ENCODE measurements at places on chromosomes 7 and 10.

GRCh38 chr10:7281429-7281828 lies 129.4 kb downstream of the SFMBT2 start:
- no peak for DNase-seq

DNA sequence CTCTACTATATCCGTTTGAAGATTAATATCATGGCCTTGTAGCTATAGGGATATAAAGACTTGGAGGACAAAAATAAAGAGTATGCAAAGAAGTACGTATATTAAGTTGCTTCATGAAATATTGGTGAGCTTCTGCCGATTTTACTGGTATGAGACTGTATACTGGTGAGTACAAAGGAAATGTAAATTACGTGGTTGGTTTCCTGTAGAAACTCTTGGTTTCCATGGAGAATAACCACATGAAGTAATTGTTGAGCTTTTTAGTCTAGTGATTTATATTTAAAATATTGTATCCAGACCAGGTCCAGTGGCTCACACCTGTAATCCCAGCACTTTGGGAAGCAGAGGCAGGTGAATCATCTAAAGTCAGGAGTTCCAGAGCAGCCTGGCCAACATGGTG lies 32.2 kb upstream of the GLI3 start:
- DNase-seq, result no peak

DNA sequence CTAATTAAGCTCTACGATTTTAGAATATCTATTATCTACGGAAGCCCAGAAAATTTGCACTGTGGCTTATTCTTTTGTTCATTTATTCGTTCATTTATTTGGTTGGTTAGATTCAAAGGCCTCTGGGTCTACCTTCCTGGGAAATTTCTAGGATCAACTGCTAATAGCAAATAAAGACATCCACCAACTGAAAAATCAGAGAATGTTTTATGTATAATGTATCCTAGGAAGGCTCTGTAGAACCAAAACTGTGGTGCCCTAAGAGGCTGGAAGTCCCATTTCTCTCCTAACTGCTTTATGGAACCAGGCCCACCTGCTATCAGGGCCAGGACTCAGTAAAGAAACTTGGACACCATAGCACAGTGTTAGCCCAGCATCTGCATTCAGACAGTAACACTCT lies 923.4 kb upstream of the AUTS2 start:
- no peak for DNase-seq

GRCh38 chr7:79050603-79051002 lies 402.9 kb downstream of the MAGI2 start:
- DNase-seq, result no peak

- DNase-seq, result no peak
These were observed 9.3 kb downstream of the OSBPL3 start for GRCh38 chr7:24970676-24971075.

DNA sequence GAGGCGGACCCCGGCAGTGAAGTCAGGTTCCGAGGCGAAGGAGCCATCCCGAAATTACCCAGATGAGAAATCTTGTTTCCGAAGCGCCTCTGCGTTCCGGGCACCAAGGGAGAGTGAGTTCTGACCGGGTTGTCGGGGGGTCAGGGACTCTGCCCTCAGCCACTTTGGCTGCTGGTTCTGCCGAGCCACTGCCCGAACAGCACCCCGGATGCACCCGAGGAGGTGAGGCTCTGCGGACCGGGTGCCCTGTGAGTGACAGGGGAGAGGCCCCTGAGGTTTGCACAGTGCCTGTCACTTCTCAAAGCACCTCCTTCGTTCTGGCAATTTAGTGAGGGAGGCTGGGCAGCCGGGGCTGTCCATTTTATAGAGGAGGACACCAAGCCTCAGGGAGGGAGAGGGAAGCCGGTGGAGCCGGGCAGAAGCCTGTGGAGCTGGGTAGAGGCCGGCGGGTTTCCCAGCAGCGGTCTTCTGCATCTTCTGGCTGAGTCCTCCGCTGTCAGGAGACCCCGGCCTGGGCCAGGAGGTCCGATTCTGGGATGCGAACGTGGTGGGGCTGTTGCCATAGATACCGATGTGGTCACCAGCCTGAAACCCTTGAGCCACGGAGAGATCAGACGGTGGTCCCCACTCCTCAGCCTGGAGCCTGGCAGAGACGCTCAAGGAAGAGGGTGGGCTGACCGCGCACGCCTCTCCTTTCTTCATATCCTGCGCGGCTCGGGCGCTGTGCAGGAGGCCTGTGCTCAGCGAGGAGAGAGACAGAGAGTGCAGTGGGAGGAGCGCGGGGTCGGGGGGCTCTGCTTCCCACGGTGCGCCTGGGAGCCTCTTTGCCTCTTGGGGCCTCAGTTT lies 18.9 kb upstream of the SHH start:
- DNase-seq, result no peak

DNA sequence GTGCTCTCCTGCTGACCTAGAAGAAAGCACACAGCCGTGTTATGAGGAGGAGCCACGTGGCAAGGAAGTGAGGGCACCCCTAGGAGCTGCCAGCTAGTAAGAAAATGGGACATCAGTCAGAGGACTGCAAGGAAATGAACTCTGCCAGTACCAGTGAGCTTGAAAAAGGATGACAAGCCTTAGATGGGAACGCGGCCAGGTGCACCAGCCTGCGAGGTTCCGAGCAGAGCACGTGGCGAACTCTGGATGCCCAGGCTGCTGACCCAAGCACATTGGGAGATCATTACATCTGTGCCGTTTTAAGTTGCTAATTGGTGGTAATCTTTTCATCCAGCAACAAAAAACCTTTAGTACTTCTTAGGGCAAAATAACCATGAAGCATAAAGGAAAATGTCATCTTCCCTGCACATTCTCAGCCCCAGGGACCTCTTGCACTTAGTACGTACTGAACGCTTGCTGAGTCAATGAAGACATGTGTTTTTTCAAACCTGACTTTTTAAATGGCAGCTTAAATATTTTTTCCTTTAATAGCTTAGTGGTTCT lies 69.4 kb downstream of the AMZ1 start:
- no peak for DNase-seq

GRCh38 chr7:80210400-80210799 lies 75.8 kb downstream of the GNAI1 start:
- no peak for DNase-seq

DNA sequence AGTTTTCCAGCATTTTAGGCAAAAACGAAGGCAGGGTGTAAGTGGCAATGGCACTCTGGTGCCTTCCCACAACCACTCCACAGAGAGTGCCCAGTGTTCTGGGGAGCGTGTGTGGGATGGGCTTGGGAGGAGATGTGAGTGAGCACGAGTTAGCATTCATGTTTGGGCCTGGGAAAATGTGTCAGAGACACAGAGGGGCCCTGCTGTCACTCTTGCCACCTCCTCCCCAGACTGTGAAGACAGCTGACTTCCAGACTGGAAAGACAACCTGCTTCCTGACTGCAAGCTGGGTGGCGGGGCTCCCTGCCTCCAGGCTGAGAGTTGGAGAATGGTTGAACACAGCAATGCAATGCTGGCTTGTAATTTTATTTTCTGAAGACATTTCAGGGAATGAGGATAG lies 454.5 kb upstream of the ZMIZ1 start:
- DNase-seq, result no peak

- DNase-seq, result no peak
These were observed 84.1 kb upstream of the DLX6 start for GRCh38 chr7:96921231-96921630.

DNA sequence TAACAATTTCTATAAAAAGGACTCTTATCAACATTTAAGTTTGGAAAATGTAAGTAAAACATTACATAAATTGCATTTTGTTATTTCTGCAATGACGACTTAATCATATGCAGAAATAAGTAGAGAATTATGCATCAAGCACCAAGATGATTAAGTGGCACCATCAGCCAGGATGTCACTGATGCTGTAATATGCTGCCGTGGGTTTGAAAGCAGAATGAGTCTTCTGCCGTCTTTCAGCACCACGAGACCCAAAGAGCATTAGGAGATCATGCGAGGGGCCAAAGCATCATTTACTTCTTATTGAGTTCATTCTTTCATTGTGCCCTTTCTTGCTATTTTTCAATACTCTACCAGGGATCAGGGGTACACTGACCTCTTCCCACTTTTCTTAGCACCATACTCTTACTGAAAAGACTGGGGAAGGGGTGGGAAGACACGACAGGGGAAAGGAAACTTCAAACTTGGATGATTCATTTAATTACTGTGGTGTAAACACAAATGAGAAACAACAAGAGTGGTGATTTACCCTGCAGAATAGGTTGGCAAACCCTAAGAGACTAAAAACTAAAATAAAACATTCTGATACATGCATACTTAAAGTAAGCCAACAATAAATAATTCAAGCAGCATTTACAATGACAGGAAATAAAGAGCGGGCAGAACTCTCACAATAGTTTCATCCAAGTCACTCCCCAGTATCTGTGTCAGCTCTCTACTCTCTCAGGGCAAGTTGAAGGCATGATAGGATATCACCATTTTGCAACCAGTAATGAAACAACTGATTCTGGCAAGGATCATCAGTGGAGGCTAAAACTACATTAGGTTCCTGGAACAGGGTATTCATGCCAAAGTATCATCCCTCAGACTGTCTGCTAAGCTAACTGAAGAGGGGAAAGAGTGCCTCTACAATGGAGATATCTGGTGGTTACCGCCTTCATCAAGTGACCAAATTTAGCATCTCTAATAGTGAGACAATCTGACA lies 70.8 kb downstream of the CUL2 start:
- DNase-seq, result no peak

DNA sequence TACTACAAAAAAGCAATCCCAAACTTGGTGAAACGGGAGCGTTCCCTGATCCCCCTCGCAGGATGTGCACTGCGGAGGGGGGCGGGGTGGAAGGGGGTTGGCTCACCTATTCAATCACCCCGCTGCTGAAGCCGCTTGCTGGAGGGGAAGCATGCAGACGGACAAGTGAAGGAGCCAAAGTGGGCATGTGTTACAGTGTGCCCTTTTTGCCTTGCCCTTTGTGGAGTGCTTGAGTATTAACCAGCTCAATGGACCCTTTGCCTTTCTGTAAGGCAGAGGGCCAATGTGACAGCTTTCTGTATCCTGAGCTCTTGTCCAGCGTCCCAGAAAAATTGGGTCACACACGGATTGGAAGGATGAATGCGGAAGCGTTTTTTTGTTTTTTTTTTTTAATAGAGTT lies 348.9 kb upstream of the NPSR1 start:
- no peak for DNase-seq

- no peak for DNase-seq
These were observed 80.5 kb downstream of the FAM13C start for GRCh38 chr10:59281861-59282260.

GRCh38 chr7:44060091-44060947 lies 5.0 kb downstream of the PGAM2 start:
- DNase-seq, result peak; percentile 11

GRCh38 chr7:22039670-22040069 lies 94.0 kb upstream of the CDCA7L start:
- no peak for DNase-seq

DNA sequence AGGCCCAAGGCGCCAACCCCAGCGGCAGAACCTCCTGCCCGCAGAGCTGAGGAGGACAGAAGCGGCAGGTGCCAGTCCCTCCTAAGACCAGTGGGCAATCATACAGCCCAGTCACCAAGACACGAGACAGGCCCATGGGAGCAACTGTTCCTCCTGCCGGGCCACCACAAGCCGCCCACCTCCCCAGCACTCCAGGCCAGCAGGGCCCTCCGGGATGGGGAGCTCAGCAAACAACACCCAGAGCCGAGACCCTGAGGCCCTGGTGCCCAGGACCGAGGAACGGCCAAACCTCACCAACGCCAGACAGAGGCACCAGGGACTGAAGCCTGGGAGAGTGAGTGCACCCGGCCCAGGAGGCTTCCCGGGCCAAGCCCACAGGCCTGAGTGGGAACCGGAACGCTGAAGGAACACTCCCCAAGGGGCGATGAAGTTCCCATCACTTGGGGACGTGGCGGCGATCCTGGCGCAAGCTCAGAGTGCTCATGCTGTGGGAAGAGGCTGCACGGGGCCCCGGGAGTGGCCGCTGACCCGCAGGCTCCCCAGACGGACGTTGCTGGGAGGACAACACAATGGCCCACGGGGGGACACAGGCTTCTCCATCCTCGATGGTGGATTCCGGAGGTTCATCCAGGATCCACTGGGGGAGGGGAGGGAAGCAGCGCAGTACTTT lies 35.1 kb downstream of the GPER1 start:
- DNase-seq, result no peak

DNA sequence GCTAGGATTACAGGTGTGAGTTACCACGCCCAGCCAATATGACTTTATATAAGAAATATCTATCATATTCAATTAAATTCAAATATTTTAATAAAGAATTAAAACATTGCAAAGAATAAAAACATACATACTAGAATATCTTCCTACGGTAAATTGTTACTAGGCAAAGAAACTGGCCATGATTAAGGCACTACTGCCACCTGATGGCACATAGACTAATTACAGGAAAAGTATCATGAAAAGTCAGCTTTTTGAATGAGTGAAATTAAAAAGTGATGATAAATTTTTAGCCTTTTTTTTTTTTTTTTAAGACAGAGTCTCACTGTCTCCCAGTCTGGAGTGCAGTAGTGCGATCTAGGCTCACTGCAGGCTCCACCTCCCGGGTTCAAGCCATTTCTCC lies 30.9 kb downstream of the MRPS33 start:
- DNase-seq, result no peak

GRCh38 chr7:73730485-73730884 lies 8.1 kb downstream of the ABHD11 start:
- no peak for DNase-seq

DNA sequence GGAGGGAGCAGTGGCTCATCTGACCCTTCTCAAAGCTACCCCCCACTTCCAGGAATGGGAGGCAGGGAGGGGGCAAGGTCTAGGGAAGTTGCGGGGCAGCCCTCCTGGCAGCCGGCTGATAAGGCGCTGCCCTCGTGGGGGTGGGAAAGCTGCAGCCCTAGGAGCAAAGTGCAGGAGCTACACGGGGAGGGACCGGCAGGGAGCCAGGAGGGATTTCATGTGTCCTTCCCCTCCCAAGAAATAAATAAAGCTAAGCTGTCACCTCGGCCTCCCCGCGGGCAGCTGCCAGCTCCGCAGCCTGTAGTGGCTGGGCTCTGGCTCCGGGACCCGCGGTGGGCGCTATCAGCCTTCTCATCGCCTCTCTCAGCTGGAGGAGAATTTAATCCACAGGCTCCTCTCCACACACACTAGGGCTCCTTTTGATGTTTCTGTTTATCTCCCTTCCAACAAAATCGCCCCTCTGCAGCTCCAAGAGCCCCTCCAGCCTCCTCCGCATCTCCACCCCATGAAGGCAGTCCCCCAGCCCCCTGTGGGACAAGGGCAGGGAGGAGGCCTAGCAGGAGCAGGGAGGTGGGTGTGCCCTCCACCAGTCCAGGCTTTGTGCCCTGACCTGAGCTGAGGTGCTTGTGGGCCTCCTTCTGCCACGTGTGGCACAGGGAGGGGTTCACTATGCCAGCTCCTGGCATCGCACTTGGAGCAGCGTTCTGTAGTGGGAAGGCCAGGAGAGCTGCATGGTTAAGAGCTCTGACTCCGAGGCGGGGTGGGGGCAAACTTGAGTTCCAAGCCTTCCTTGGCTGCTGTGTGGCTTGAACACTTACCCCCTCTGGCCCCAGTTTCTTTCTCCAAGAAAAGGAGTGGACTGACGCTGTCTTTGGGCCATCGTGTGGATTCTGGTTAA lies 80.5 kb downstream of the C10orf105 start:
- no peak for DNase-seq

Measured in activated CD8-positive, alpha-beta memory T cell treated with anti-CD3 and anti-CD28 coated beads, Interleukin-2, amount 50 U/mL, for 4 hours (primary cell).